NCI-H1105 treated with DMSO at 0.1 percent for 48 hours (cell line): ENCODE measurements at places on chromosomes 3 and 15.

DNA sequence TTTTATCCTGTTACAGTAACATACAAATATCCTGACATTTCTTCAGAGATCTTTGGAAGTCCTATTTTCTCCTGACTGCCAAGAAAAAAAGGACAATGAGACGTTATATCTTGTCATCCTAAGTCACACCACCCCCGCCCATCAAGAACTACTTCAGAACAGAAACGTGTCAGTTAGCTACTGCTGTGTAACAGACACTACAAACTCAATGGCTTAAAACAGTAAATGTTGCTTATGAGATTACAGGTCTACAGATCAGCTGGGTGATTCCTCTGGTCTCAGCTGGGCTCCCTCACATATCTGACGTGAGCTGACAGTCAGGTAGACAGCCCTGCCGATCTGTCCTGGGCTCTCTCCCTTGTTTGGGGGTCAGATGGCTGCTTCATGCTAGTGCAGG lies 20.5 kb upstream of the CCDC174 start:
- no peak for DNase-seq

GRCh38 chr15:95680728-95681127 lies 649.8 kb upstream of the NR2F2 start:
- DNase-seq: no peak

- DNase-seq: no peak
Measured at GRCh38 chr3:29202378-29202777, 78.5 kb upstream of the RBMS3 start.

DNA sequence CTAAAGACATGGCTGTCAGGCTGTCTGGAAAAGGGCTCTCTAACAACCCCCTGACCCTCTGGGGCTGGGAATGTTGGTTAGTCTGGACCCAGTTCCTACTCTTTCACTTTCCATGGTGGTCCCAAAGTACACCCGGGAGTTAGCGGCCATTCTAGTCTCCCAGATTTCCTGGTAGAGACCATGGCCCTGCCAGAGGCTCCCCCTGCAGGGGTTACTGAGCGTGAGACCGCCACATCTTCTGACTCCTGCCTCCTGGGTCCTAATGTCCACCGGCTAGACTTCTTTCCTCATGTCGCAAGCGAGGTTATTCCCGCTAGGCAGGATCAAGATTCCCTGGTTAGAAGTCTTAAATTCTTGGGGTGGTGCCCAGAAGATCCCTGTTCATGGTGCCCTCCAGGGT lies 540.0 kb upstream of the ROBO1 start:
- DNase-seq: no peak

GRCh38 chr15:41629883-41630282 lies 30.3 kb upstream of the MGA start:
- DNase-seq: no peak

GRCh38 chr15:100788418-100789105 lies 91.1 kb upstream of the ALDH1A3 start:
- no peak for DNase-seq

DNA sequence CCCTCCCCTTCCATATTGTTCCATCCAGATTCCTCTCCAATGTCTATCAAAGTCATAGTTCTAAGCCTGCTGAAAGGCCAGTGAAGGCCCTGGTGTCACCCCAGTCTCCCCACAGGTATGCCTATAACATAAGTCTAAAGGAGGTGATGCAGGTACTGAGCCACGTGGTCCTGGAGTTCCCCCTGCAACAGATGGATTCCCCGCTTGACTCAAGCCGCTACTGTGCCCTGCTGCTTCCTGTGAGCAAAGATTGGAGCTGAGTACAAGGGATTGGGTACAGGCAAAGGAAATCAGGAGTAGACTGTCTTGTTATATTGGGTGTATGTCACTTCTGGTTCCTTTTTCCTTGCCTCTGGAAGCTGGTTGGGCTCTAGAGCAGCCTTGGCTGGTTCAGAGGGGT lies 8.2 kb downstream of the EIF2B5 start:
- DNase-seq: no peak

DNA sequence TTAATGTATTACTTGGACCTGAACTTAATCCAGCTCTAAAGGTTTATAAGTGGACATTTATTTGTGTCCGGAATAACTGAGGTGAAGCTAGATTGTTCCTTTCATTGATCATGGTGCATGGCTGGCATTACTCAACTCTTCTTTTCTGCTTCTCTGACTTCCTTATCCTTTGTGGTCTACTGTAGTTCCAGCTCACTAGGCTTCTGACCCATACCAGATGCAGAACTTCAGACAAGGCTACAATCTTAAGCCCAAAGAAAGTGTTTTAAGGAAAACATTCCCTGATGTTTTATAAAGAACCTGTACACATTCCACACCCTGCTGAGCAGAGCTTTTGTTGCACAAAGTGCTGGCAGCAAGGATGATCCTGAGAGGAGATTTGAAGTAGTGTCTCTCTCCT lies 250.8 kb upstream of the TGFBR2 start:
- no peak for DNase-seq

DNA sequence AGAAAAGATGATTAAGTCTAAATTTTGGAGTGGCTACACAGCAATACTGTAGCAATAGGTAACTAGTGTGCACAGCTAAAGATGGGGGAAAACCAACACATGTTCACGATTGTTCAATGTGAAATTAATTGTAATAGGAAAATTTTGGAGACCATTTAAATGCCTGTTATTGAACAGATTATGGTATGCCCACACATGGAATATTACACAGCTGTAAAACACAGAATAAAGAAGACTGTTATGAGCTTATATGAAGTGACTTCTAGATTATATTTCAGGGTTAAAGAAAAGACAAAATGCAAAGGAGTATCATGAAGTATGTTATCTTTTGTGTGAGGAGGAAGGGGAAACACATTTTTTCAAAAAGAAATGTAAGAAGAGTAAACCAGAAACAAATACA lies 43.8 kb downstream of the SPINK8 start:
- DNase-seq: no peak

DNA sequence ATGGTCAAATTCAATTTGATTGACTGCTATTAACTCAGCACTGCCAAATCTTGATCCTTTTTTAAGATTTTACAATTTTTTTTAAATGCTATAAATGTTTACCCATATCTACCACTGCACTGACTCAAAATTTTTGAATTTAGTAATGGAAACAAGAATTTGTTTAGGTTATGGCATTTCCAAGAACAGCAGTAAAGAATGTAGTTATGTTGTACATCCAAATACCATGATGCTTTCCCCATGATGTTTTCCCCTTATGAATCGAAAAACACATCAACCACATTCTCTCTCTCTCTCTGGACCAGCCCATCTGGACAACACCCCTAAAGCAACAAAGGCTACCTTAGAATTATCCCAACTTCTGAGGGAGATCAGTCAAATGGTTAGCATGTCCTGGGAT lies 14.2 kb downstream of the CHRM5 start:
- no peak for DNase-seq

DNA sequence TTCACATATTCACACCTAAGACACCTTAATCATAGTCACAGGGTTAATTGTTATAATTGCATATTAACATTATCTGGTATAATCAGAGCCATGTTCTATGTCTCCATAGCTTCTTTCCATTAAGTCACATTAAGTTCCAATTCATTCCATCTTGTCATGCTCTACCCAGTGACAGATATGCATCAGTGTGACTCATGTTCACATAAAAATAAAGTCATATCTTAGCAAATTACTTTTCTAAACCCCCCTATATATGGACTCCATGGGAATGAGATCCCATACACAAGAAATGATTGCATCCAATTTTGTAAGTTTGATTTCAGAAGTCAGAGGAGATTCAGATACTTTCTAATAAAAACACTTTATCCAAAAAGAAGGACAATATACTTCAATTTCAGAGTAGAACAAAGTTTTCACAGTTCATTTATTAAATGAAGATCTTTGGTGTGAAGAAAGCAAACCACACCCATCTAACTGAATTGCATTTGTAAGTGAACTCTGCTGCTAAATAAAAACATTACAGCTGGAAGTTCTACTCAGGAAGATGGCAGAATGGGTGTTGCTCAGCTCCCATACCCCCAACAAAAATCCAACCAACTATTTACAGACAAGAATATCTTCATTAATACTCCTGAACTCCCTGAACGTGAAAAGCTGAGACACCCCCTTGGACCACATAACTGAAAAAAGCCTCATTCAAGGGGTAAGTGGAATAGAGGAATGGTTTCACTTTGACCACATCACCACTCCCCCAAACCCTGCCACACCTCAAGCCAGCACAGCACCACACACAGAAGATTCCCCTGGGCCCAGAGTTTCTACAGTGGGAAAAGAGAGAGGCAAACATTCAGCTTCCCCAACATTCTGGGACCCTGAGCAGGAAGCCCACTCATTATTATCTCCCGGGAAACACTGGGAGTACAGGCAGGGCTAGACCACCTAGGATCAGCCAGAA lies 27.6 kb downstream of the THBS1 start:
- DNase-seq: no peak

DNA sequence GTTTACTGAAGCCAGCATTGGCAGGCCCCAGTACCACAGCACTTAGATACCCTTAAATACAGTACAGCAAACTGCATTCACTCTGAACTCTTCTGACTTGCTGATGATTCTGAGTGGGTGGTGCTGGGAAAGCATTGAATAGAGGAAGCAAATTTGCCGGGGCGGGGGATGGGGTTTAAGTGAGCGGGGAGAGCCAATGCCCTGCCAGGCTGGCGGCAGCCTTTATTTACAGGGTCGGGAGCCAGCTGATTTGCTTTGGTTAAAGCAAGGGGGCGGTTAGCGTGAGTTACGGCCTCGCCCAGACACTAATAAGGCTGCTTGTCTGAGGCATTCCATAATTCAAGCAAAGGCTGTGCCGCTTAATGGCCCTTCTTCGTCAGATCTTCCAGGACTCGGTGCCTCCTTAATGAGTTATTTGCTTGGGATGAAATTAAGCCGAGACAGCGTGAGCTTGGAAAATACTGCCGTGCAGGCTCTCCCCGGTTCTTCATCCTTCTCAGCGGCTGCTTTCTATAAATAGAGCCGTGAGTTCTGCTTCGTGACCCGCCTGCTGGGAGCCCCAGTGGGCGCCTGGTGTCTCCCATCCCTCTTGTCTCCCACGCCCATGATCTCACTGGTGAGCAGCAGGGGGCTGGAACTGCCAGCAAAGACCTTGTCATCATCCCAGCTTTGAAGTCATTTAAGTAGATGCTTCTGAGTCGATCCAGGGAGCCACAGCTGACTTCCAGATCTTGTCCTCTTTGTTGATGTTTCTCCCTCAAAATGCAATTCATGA lies 25.8 kb downstream of the SPSB4 start:
- peak; percentile 88 for DNase-seq

GRCh38 chr15:90597577-90597976 lies 67.9 kb downstream of the CRTC3 start:
- DNase-seq: no peak

GRCh38 chr3:170220871-170221270 lies 1.4 kb upstream of the PRKCI start:
- no peak for DNase-seq

DNA sequence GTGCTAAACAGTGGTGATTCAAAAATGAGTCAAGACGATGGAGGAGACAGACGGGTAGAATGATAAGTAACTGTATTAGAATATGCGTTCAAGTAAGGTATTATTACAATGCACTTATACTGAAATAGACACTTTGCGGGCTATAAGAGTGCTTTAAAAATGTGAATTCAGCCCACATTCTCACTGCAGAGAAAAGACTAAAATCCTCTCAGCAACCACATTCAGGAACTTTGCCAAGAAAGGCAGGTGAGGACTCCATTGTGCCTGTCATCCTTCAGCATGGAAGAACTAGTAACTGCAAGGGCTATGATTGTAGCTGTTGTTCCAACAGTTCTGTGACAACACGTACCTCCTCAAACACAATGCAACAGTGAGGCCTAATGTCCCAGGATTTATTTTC lies 272.0 kb downstream of the RORA start:
- DNase-seq: peak; percentile 98

- no peak for DNase-seq
Measured at GRCh38 chr3:170507063-170507462, 78.8 kb downstream of the SLC7A14 start.

DNA sequence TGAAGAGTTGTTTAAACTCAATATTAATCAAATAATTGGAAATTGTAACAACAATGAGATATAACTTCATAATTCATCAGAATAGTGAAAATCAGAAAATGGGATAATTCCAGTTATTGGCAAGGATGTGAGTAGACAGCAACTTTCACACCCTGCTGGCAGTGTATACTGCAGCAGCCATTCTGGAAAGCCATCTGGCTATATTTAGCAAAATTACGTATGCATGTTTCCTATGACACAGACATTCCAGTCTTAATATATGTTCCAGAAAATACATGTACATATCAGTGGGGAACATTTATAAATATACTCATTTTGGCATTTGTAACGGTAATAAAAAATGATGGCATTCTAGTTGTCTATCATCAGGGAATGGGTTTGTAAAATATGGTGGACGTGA lies 564.1 kb downstream of the GBE1 start:
- DNase-seq: no peak

DNA sequence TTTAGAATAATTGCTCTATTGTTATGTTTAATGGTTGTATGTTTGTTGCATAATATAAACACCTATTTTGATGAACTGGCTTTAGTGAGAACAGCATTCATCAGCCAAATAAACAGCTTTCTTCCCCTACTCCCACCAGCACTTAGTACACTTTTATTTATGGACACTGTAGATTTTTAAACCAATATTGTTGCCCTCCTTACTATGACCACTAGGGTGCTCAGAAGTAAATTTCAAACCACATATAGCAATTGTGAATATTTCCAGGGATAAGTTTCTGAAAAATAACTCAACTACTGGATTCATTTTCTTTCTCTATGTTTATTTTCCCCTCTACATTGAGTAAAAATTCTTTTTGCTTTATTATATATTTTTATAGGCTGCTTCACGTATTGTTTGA lies 84.7 kb upstream of the PTX3 start:
- no peak for DNase-seq

GRCh38 chr15:74123131-74123429 lies 7.3 kb upstream of the ISLR2 start:
- DNase-seq: no peak

- no peak for DNase-seq
Measured at GRCh38 chr15:100252359-100252758, 89.4 kb downstream of the ADAMTS17 start.

DNA sequence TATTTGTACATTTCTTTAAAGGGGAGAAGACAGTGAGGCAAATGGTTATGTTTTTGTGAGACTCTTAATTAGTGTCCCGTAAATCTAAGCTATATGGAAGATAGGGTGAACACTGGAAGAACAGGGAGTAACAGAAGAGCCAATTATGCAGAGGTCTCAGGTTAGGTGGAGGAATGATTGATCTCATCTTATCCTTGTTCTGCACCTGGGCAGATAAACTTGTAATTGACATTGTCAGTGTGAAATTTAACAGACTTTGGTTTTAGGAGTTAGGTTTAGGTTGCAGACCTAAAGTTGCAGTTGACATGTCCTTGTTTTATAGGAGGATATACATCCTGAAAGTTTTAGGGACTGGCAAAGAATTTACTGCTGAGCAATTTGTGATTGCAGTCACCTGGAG lies 3.1 kb upstream of the TWF2 start:
- DNase-seq: no peak

DNA sequence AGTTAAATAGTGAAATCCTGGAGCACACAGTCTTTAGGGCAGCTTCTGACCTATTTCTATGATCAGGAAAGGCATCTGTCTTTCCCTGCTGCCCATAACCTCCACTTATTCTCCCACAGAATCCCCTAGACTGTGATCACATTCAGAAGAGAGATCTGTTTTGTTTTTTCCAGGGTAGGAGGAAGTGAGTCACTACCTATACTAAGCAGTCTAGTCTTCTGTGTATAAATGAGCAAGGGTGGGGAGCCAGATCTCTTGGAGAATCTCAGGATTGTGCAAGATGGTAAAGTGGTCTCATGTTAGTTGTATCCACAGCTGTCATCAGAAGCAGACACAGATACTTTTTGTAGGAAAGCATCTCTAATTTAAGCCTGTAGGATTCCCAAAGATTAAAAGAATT lies 11.8 kb upstream of the FBXO22 start:
- DNase-seq: no peak

- no peak for DNase-seq
Measured at GRCh38 chr15:39695793-39696192, 86.8 kb downstream of the FSIP1 start.
